Heart left ventricle (tissue), 16 donors: ENCODE measurements at places on chromosomes 2 and 18. TPM values are rescaled to one million over a fixed set of nuclear protein-coding genes. Genes with fewer than 3 reads are reported as not detected.

The MALT1 gene
- total RNA-seq: 10.4 TPM

The VRK2 gene
- total RNA-seq: 26.8 TPM

The SDC1 gene
- total RNA-seq: 0.20 TPM

The C2orf74 gene
- total RNA-seq: 12.3 TPM

The TNFAIP6 gene
- total RNA-seq: 8.1 TPM

The LIPG gene
- 0.91 TPM for total RNA-seq

The ACMSD gene
- total RNA-seq: not detected

The KIF1A gene
- 3.5 TPM for total RNA-seq

The VSNL1 gene
- total RNA-seq: 2.6 TPM

The TMEM182 gene
- total RNA-seq: 168 TPM

The SIX2 gene
- total RNA-seq: 0.42 TPM

The CROCC2 gene
- not detected for total RNA-seq

The UPP2 gene
- total RNA-seq: not detected

The POTEC gene
- total RNA-seq: not detected

The SGPP2 gene
- 10.2 TPM for total RNA-seq

The SOWAHC gene
- 1.5 TPM for total RNA-seq

The FBXO48 gene
- total RNA-seq: 1.1 TPM

The L3MBTL4 gene
- total RNA-seq: 2.0 TPM

The MYL1 gene
- total RNA-seq: 0.44 TPM

The SMC6 gene
- 12.7 TPM for total RNA-seq

The SKA1 gene
- total RNA-seq: not detected

The DSG1 gene
- 0.38 TPM for total RNA-seq

The ERICH2 gene
- total RNA-seq: 0.93 TPM
